Esophagus squamous epithelium (tissue), 5 donors: ENCODE measurements at places on chromosomes 16 and 17.

DNA sequence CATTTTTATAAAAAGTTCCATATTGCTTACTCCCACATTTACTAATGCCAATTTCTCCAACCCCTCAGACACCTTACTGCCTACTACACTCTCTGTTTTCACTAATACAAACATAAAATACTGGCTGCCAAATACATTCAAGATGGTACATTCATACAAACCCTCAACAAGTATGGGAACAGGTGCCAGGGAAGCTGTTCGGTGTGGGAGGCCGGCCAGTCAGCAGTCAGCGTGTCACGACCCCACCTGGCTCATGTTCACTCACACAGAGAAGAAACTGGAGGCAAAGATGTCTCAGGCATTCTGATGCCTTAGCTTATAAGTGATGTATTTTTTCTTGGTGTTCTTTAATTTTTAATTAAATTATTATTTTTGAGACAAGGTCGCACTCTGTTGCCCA lies 42.4 kb upstream of the TRAP1 start:
- DNase-seq: no peak

- DNase-seq: no peak
These were observed 19.1 kb upstream of the DDX52 start for GRCh38 chr17:37662353-37662752.

- DNase-seq: no peak
These were observed 252.7 kb downstream of the PMP22 start for GRCh38 chr17:15012351-15012980.

- no peak for DNase-seq
These were observed 90.8 kb downstream of the SHISA6 start for GRCh38 chr17:11331547-11332513.

- no peak for DNase-seq
These were observed 24.1 kb downstream of the JPH3 start for GRCh38 chr16:87626401-87626800.

DNA sequence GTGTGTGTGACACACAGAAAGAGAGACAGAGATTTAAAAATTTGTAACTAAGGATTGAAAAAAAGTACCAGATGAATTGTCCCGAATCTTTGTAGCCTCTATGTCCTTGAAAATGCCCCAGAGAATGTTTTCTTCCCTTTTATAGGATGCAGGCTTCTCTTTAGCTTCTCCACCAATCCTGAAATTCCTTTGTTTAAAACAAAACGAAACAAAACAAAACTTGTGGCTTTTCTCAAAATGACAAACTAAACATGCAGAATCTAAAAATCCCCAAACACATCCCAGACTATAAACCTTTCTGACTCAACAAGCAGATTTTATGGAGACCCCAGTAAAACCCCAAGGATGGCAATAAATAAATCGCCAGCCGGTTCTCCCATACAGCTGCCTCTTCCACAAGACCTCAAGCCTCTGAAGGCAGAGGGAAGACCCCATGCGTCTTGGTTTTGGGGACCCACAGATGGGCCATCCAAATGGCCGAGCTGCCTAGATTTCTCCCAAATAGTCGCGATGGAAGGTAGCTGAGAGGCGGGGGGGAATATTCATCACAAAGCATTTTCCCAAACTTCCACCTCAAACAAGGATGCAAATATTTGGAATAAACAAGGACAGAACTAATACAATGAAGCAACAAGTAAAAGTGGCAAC lies 269.5 kb upstream of the FOXF1 start:
- no peak for DNase-seq

DNA sequence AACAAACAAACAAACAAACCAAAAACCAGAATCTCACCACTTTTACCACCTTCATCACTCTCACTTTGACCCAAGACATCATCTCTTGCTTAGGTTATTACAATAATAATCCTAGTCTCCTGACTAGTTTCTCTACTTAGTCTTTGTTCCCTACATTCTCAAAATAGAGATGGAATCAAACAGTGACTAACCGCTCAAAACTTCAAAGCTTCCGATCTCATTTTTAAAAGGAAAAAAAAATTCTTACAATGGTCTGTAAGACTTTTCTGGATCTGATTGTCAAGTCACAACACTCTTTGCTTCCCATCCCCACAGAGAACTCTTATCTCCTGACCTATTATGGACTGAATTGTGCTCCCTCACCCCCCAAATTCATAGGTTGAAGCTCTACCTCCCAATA lies 60.9 kb downstream of the SPAG9 start:
- no peak for DNase-seq

- no peak for DNase-seq
These were observed 26.7 kb downstream of the C16orf54 start for GRCh38 chr16:29719063-29719462.

GRCh38 chr17:1765576-1765975 lies 3.7 kb downstream of the SERPINF1 start:
- no peak for DNase-seq

DNA sequence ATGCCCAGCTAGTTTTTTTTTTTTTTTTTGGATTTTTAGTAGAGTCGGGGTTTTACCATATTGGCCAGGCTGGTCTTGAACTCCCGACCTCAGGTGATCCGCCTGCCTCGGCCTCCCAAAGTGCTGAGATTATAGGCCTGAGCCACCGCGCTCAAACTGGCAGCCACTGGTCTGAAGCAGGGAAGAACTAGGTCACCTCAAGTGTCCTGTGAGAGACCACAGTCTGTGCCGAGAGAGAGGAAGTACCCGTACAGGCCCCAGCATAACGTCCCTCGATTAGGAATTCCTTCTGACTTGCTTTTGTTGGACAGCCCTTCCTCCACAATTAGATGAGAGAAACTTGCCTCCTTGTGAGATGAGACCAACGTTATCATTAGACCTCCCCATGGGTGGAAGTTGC lies 13.7 kb upstream of the CD300E start:
- no peak for DNase-seq

DNA sequence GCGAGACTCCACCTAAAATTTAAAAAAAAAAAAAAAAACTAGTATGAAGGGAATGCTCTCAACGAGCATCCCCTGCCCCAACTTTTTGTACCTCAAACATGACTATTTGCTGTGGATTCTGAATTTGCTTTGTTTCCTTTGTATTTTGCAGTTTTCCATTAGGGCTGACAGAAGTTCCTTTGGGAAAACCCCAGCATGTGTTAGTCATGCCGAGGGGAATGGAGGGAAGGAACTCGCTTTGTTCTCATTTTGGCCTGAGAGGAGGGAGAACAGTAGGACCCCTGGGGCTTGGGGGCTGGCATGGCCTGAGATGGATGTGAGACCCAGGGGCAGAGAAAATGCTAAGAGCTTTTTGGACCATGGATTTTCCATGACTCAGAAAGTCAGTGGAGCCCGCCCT lies 20.5 kb downstream of the KRT9 start:
- no peak for DNase-seq

- no peak for DNase-seq
These were observed 43.9 kb downstream of the CCT6B start for GRCh38 chr17:34917381-34917780.

DNA sequence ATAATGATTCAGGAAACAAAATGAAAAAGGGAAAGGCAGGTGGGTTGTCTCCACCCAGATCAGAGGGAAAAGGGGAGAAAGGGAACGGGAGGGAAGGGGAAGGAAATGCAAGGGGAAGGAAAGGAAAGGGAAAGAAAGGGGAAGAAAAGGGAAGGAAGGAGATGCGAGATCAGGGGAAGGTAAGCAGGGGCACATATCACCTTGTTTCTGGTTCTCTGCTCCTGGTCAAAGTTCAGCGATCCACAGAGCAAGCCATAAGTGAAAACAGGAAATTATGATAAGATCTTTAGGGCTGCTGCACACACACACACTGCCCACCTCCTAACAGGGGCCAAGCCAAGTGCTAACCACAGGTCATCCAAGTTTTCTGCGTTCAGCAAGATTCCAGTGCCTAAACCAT lies 37.5 kb upstream of the GRIN2A start:
- no peak for DNase-seq

GRCh38 chr17:15921640-15922039 lies 23.3 kb upstream of the ADORA2B start:
- no peak for DNase-seq

DNA sequence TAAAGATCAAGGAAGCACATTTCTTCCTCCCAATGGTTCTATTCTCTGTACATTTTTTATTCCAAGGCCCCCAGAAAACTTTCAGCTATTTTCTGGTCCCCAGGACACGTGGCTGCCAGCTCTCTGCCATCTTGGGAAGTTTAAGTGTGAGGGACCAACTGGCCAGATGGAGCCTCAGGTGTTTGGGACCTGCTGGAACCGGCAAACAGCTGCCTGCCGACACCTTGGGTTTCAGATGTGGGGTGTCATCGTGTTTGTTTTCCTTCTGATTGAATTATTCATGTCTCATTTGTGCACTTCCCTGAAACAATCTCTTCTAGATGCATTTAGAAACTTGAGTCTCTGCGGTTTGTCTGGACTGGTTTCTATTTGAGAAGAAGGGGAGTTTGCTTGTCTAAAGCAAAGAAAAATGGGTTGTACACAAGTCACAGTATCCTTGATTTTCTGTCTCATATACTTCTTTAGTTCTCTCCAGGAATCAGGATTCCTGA lies 386.5 kb downstream of the SLC39A11 start:
- DNase-seq: no peak

- DNase-seq: no peak
These were observed 27.2 kb upstream of the ASGR2 start for GRCh38 chr17:7141824-7142223.

GRCh38 chr16:3696425-3697218 lies 20.7 kb downstream of the TRAP1 start:
- no peak for DNase-seq

DNA sequence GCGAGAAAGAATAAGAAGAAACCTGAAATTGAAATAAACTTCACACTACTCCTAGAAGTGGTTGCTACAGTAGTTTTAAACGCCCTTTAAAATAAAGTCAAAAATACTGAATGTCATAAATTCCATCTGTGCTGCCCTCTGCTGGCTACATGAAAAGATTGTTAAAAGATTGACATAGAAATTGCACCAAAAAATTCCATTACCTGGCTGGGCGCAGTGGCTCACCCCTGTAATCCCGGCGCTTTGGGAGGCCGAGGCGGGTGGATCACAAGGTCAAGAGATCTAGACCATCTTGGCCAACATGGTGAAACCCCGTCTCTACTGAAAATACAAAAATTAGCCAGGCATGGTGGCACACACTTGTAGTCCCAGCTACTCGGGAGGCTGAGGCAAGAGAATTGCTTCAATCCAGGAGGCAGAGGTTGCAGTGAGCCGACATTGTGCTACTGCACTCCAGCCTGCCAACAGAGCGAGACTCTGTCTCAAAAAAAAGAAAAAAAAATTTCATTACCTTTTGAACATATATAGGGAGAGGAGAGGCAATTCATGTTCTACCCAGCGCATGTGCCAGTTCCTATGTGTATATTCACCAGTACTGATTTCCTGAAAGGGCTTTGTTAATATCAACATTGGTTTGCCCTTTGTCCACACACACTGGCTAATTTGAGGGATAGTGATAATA lies 36.5 kb downstream of the CYTH1 start:
- no peak for DNase-seq

DNA sequence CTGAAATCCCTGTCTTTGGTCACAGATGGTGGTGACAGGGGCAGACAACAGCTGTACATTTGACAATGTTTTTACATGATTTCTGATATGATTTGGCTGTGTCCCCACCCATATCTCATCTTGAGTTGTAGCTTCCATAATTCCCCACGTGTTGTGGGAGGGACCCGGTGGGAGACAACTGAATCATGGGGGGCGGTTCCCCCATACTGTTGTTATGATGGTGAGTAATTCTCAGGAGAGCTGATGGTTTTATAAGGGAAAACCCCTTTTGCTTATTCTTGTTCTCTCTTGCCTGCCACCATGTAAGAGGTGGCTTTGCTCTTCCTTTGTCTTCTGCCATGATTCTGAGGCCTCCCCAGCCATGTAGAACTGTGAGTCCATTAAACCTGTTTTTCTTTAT lies 353.9 kb downstream of the CPPED1 start:
- no peak for DNase-seq

GRCh38 chr17:28616281-28616680 lies 2.3 kb upstream of the RSKR start:
- no peak for DNase-seq

DNA sequence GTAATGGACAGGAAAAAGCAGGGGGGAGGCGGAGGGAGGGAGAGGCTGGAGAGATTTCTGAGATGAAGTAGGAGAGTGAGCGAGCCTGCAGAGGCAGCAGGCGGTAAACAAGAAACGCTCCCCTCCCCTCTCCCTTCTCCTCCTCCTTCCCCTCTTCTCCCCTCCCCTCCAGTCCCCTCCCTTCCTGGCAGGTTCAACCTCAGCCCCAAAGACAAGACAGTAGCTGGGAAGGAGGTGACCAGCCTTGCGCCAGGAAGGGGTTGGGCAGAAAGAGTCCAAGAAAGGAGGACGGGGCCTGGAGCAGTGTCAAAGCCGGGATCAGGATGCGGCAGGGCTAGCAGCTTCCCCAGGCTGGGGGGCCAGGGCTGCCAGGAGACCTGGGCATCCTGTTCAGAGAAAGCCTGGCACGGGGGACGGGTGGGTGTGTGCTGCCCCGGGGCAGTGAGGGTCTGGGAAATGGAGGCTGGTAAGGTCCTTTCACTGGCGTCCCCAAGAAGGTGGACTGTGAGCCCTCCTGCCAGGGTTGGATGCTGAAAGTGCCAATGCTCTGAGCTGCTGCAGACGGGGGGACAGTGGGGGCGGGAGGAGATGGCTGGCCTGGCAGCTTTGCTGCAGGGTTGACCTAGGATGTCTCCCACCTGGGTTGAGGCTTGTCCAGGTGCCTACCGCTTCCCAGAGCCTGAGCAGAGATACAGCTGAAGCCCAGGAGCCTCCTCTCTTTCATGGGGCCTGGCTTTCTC lies 261.6 kb upstream of the TNRC6C start:
- DNase-seq: no peak

- no peak for DNase-seq
These were observed 5.2 kb downstream of the CCDC102A start for GRCh38 chr16:57531253-57531575.

DNA sequence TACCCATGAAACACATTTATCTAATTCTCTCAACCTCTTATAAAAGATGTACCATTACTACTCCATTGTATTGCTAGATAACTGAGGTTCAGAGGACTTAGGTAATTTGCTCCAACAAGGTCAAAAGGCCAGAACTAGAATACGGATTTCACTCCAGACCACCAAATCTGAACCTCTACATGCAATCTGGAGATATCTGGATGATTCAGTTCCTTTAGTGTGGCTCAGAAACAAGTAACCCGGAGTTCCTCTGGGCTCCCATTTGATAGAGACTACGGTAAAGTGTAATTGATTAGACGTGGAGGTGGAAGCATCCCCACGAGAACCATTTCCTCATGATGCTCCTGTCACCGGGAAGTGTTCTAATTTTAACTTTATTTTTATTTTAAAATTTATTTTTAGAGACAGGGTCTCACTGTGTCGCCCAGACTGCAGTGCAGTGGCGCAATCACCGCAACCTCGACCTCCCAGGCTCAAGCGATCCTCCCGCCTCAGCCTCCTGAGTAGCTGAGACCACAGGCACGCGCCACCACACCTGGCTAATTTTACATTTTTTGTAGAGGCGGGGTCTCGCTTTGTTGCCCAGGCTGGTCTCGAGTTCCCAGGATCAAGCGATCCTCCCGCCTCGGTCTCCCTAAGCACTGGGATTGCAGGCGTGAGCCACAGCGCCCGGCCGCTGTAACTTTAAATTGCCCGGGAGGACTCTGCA lies 608 bp upstream of the COX10 start:
- DNase-seq: no peak
